HFFc6 (cell line): ENCODE measurements at places on chromosomes 2 and 18. TPM values are rescaled to one million over a fixed set of nuclear protein-coding genes. Genes with fewer than 3 reads are reported as not detected.

Gene NT5C1B
- not detected in 3 replicates for total RNA-seq

Gene C2orf72
- total RNA-seq: not detected in 3 replicates

Gene SERPINB11
- total RNA-seq: not detected in 3 replicates

Gene COL3A1
- 348 to 594 TPM (median 553 TPM) in 3 replicates for total RNA-seq

Gene TMEM247
- total RNA-seq: not detected in 3 replicates

Gene CDK15
- 22.8 to 53.8 TPM (median 26.6 TPM) in 3 replicates for total RNA-seq

Gene RETREG2
- total RNA-seq: 84.1 to 91.5 TPM (median 87.9 TPM) in 3 replicates

Gene GPR35
- 0.21 to 0.23 TPM in 2 of 3 replicates, not detected in the other for total RNA-seq

Gene MEP1B
- not detected in 3 replicates for total RNA-seq

Gene CFAP65
- not detected in 3 replicates for total RNA-seq

DNA sequence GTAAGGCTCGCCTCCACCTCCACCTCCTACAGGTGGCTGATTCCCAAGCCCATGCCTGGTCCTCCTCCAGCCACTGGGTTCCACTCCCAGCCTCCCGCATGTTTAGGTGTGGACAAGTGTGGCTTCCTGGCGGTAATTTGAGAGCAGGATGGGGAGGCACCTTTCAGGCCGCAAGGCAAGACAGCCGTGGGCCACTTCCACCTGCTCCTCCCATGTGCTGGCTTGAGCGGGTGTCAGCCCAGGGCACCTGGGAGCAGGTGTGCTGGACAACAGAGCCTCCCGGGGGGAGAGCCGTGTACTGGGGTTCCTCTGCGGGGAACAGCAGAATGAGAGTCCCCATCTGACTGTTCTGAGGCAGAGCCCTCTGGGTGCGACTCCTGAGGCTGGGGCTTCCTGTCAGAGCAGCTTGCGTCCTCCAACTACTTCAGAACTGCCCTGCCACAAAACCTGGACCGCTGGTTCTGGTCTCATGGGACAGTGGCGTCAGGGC, 83.9 kb downstream of the TPO start:
- no peak for DNase-seq

DNA sequence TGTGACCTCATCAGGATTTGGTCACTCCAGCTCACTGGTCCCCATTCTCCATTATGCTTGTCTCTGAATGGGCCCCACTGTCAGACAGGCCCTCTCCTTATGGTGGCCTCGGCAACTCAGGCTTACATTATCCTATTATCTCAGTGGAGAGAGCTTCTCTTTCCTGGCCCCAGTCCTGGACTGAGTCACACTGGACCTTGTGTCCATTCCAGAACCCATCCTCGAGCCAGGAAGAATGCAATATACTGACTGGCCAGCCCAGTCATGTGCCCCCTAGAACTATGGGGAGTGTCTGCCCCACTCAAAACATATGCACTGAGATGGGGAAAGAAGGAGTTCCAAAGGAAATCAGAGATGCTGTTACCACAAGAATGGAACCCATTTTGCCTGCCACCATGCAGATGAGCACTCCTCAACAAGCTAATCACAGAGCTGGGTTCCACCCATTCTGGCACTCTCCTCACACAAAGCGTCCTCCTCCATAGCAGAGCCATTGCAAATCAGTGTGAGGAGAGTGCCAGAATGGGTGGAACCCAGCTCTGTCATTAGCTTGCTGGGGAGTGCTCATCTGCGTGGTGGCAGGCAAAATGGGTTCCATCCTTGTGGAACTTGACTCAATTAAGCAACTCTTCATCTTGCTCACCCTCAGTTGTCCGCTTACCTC, 71.9 kb downstream of the CHRNA1 start:
- DNase-seq: peak; percentile 48

GRCh38 chr2:240601061-240601830, 14.7 kb downstream of the CAPN10 start:
- no peak for DNase-seq

DNA sequence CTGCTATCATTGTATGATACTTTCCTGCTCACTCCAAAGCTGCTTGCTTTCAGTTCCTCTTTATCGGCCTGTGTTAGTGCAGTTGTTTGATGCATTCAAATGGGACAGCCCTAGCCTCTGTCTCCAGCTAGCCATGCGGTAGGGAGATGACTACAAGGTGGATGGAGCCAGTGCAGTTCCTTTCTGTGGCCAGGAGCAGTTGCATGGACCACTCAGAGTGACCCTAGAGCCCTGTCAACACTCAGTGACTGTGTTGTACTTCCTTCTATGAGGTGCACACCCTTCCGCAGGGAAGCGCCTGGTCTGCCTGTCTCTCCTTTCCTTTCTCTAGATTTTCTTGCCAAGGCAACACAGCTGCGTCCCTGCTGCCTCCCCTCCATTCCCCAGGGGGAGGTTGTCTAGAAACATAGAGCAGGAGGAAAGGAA, 33.8 kb downstream of the KCNS3 start:
- no peak for DNase-seq

DNA sequence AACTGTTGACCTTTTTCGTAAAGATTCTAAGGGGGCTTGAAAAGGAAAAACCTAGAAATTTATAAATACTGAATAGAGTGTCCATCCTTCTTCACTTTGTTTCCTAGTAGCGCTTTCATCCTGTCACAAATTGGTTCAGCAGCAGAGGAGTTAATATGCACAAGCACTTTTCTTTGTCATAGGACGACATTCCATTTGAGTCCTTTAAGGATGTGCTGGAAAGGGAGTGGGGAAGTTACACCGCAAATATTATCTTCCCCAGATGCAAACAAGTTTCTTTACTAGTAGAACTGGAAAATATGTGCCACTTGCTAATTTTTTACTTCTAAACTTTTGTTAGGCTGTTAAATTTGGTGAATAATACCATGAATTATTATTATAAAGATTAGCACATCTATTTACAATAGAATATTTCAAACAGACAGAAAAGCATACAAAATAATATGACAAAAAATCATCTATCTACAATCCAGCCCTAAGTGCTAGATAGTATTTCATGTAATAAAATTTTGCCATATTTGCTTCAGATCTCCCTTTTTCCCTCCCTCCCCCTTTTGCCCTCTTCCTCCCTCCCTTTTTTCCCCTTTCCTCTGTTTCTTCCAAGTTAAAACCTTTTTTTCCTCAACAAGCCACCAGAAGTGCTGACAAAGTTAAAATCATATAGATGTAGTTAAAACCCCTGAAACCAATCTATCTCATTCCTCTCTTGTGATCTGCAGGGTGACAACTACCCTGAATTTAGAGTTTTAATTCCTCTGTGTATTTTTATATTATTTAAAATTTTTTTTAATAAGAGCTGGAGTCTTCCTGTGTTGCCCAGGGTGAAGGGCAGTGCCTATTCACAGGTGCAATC, 50.5 kb upstream of the MAP4K3 start:
- DNase-seq: peak; percentile 65

DNA sequence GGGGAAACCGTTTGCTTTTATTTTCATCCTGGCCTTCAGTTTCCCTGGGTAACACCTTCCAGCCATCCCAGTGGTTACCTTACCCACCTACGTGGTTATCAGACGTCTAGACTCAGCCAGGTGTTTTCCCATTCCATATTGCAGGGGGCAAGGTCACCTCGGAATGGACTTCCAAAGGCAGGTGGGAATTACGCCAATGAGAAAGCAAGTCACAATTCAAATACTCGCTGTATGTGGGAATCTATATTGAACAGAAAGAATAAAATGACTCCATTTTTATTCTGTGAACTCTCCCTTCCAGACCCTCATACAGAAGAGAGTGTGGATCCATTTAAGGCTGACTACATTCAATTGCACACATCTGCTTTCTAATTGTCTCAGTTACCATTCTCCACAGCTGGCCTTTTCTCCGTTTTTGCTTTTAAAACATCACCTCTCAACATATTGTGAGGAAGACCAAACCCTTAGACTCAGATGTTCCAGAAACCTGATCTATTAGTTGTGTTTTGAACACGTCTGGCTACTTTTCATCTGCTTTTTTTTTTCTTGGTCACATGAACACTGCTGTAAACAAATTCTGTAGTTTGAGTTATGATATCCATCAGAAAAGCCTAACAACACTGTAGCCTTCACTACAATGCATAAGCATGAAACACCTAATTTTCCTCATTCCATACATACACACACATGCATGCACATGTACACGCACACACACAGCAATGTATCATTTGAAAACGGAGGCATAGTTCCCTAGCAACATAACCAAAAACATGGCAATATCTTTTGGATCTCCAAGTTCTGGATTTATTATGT, 59.8 kb downstream of the BCL2 start:
- DNase-seq: no peak

DNA sequence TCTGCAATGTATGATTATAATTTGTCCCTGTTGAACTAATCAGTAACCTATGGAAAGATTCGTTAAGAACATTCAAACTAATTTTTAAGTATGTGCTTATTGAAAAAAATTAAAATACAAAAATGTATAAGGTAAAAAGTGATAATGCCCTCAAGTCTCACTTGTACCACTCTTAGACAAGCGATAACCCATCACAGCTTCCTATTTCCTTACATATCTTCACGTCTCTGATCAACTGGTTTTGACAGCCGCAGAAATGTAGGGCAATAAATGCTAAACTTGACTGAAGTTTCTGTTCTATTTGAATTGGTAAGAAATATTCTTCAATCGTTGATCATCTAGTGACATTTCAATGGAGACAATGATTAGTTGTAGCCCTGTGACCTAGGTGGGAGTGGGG, 112.5 kb downstream of the TCF4 start:
- DNase-seq: no peak

DNA sequence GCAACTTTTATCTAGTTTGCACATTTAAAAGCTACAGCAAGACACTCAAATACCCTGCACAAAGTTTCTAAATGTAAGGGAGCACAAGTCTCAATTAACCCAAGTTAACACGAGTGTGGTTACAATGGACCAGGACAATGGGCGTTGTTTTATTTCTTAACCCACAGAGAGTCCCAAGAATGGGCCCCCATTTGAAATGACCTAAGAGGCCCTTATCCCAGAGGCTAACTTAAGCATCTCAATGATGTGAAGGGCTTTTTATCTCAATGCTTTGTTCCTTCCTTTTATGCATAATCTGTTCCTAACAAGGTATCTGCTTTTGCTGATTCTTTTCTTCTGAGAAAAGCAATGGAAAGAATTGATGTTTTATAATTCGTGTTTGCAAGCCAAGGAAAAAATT, 151.5 kb upstream of the SALL3 start:
- no peak for DNase-seq

DNA sequence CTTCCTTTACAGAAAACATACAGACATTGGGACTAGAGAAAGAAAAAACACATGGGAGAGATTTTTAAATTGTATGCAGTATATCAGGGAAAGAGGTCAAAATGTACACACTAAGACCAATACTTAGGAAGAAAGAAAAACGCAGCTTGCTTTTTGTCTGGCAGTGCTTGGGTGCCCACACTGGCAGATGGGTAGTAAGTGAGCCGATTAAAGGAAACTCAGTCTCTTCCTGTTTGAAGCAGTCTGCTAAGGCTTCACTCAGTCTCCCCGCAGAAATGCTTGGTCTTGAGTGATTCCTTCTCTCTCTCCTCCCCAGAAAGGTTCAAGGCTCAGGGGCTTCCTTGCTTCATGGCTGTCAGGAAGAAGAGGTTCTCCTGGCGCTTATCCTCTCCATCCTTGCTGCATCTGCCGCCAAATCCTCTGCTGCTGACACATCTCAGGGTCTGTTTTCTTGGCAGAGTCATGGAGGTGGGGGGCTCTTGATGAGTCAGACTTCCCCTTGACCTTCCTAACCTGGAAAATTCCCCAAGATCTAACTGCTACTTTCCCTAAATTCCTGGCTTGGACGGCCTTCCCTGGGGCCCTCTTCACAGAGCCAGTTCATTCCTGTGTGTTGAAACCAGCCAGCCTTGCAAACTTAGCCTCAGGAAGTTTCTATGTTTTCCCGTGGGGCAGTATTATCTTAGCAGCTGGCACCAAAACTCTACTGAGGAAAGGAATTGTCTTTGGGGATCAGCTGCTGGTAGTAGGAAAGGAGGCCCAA, 10.5 kb upstream of the TMSB10 start:
- peak; percentile 37 for DNase-seq

DNA sequence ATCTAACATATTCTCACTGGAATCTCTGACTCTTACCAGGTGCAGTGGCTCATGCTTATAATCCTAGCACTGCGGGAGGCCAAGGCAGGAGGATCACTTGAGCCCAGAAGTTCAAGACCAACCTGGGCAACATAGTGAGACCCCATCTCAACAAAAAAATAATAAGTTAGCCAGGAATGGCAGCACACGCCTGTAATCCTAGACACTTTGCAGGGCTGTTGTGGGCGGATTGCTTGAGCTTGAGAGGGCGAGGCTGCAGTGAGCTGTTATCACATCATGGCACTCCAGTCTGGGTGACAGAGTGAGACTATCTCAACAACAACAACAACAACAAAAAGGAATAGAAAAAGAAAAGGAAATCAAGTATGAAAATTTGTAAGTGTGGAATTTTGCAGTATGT, 306.5 kb upstream of the CYP26B1 start:
- DNase-seq: no peak

GRCh38 chr18:68284236-68284780, 430.6 kb downstream of the TMX3 start:
- no peak for DNase-seq

- no peak for DNase-seq
Observed at GRCh38 chr2:133458280-133458679, 110.0 kb downstream of the NCKAP5 start.
